Motor neuron (in vitro differentiated cells): ENCODE measurements at places on chromosomes 12 and 14. TPM values are rescaled to one million over a fixed set of nuclear protein-coding genes. Genes with fewer than 3 reads are reported as not detected.

Gene BMAL2
- total RNA-seq = 5.4 and 6.8 TPM in 2 replicates

- ATAC-seq = no peak
Observed at GRCh38 chr12:70535896-70536374, 101.3 kb downstream of the PTPRB start.

DNA sequence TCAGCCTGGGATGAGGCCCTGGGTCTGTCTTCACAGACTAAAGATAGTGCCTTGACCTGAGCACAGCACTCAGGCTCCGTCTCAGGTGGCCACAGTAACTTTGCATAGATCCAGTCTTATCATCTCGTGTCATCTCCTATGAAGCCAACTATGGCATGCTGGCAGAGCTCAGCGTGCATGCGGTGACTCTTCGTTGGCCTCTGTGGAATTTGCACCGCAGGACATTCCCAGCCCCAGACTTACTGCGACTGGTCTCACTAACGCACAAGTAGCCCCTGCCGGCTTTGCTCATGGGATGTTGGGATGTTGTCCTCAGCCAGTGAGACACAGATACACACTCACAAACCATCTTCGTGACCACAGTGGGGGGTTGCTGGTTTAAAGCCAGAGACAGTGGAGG is 199.6 kb downstream of the CHST11 start:
- no peak for ATAC-seq

Gene ARHGEF25
- 16.1 and 18.2 TPM in 2 replicates for total RNA-seq
